Stimulated activated CD8-positive, alpha-beta memory T cell treated with anti-CD3 and anti-CD28 coated beads, Interleukin-4, amount 100 ng/mL, for 4 hours (primary cell): ENCODE measurements at places on chromosomes 3 and 15.

GRCh38 chr3:34957677-34958076, 681.6 kb upstream of the ARPP21 start:
- DNase-seq: no peak

- no peak for DNase-seq
These were observed 41.7 kb downstream of the ARPP21 start for GRCh38 chr3:35680866-35681650.

- DNase-seq: no peak
These were observed 14.9 kb downstream of the TMOD2 start for GRCh38 chr15:51766341-51766740.

GRCh38 chr15:94443186-94443585, 211.8 kb downstream of the MCTP2 start:
- DNase-seq: no peak

- no peak for DNase-seq
These were observed 361.1 kb upstream of the CDIN1 start for GRCh38 chr15:36218322-36218721.

GRCh38 chr3:114389156-114389555, 95.3 kb downstream of the TIGIT start:
- DNase-seq: no peak

DNA sequence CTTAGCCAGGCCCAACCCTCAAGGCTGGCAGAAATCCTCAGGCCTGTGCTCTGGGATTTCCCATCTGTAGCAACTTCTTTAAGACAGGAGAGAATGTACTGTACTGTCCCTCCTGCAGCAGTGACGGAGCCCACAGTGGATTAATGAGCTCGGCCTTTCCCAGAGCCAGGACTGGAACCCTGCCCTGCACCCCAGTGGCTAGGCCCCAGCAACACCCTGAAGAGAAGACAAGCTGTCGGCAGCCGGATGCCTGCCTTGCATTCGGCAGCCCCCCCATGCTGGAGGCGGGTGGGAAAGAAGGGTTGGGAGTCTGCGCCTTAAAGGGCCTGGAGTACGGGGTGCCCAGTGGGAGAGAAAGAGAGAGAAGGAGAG, 32.0 kb downstream of the KLHL25 start:
- DNase-seq: no peak

DNA sequence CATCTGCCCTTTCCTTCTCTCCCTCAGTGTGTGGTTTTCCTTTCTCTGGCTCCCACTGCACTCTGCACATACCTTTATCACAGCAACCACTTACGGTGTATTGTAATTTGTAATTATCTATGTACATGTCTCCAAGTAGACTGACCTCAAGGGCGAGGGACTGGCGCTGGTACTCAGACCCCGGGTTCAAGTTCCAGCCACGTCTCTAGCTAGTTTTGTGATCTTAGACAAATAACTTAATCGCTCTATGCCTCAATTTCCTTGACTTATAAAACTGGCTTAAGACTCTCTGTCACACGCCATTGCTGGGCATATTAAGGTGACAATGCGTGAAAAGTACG, 607 bp upstream of the SENP2 start:
- DNase-seq: no peak

- no peak for DNase-seq
These were observed 46.6 kb downstream of the TYRO3 start for GRCh38 chr15:41605566-41605965.

- no peak for DNase-seq
These were observed 406.9 kb upstream of the TBL1XR1 start for GRCh38 chr3:177604181-177604580.

DNA sequence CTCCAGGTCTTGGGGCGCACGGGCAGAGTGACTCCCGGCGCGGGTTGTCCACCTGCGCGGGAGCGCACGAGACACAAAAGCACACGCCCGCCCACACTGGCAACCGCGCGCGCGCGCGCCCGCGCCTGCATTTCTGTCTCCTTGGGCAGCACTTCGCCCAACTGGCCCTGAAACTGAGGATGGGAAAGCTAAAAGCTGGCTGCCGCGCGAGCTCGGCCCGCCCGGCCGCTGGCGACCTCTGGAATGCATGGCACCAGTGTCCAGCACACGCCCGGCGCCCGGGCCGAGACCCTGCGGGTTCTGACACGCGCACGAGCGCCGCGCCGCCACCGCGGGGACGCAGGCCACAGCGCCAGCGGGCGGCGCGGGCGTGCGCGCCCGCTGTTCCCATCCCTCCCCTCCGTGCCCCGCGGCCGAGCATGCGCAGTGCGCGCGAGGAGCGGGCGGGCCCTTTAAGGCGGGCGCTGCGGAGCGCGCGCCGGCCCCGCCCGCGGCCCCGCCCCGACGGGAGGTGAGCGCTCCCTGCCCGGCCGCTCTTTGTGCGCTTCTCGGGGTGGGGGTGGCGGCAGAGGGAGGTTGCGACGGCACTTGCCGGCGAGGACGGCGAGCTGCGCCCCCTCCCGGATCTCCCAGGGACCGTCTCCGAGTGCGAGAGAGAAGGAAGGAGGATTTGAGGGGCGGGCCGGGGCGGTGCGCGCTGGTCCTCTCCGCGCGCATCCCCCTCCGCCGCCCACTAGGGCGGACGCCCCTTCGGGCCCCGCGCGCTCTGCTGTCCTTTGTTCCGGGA, 1.0 kb upstream of the MEX3B start:
- peak; percentile 62 for DNase-seq

DNA sequence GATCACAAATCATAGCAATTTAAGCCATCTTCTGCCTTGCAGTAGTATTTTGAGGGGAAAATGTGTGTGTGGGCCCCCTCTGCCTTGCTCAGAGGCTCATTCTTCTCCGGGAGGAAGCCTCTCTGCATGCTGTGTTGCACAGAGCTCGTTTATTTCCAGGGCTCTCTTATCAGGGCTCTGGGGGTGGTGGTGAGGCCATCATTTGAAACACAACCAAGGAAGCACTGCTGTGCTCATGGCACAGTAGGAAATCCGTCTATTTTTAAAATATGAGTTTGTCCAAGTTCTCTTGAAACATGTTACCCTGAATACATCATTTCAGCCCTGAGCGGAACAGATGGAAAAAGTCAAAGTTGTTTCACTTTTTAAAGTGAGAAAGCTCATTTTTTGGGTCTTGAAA, 369.0 kb upstream of the CFAP20DC start:
- no peak for DNase-seq

GRCh38 chr15:84633311-84634227, 20.5 kb downstream of the WDR73 start:
- peak; percentile 44 for DNase-seq

DNA sequence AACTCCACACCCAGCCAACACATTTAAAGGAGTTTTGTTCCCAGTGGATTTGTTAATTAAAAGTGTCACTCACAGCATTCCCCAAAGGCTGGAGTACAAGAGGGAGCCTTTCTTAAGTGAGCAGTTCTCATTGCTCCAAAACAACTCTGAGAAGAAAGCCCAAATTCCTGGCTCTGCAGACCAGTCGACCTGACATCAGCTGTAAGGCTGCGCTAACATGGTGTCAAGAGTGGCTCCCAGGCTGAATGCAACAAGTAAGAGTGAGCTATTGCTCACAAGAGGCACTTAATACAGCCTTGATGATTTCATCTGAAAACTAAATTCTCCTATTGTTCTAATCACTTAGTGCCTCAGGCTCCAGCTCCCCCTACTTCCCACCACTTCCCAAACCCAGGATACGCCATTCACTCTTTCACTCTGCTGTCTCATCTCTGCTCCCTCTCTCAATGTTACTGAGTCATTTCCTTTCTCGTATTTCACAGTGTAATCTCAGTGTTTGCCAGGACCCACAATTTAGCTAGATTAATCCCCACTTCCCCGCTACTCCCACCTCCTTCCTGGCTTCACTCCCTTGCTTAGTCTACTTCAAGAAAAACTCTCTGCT, 81.8 kb downstream of the WWTR1 start:
- no peak for DNase-seq

DNA sequence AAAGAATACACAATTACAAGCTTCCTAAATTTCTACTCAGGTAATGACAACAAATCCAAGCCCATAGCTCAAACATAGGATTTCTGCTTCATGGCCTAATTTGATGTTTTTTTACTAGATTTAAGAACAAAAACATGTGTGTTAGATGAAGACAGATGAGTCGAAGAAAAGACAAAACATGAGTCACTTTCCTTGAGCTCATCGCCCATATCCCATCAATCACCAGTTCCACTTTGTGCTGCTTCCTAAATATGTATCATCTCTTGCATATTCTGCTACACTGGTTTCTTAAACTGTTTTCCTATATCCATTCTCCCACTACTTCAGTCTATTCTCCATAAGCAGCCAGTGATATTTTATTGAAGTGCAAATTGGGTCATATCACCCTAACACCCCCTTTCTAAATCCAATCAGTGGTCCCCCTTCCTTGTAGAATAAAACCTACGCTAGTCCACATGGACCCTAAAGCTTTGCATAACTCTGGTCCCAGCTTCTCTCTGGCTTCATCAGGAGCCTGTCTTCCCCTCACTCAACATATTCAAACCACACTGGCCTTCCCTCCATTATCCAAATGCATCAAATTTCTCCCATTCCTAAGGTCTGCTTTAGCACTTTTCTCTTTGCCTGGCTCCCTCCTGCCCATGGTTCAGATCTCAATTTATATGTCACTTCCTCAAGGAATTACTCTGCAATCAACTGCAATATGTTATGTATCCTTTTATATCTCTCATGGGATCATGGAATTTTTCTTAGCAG, 1033.9 kb downstream of the FHIT start:
- DNase-seq: no peak

- no peak for DNase-seq
These were observed 20.8 kb upstream of the ALAS1 start for GRCh38 chr3:52176951-52177700.

- no peak for DNase-seq
These were observed 23.3 kb downstream of the RASGRF1 start for GRCh38 chr15:79067072-79067833.

GRCh38 chr15:45776772-45777171, 141.9 kb downstream of the SQOR start:
- DNase-seq: no peak

DNA sequence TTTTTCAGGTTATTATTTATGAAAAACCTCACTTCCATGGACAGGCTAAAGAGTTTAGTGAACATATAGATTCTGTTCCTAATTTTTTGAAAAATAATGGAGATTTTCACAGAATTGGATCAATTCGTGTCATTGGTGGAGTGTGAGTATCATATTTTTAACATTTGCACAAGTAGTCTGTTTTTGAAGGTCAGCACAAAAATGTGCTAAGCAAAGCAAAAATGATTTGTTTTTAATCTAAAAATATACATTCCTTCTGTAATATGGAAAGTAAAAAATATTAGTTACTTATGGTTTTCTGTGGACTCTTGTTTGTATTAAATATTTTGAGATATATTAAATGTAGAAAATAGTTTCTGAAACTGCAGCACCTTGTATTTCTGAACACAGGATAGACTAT, 71.0 kb downstream of the CRYBG3 start:
- no peak for DNase-seq

- DNase-seq: no peak
These were observed 26.0 kb downstream of the SORD start for GRCh38 chr15:45048794-45049631.

GRCh38 chr3:197833930-197834715, 43.1 kb downstream of the LRCH3 start:
- no peak for DNase-seq

- DNase-seq: no peak
These were observed 98.9 kb downstream of the IQSEC1 start for GRCh38 chr3:12974334-12974733.

DNA sequence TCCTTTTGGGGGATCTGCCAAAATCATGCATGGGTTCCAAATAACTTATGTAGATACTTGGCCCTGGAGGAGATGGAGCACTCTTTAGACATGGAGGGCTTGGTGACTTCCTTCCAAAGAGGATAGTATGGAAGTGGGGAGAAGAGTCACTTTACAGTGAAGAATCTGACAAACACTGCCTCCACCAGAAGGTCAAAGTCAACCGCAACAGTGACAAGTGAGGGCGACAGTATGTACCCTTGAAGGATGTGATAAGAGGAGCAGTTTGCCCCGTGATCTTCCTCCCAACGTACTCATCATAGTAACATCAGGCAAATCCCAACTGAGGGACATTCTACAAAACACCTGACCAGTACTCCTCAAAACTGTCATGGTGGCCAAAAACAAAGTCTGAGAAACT, 62.0 kb downstream of the LMCD1 start:
- no peak for DNase-seq
